ENCODE measurements at places on chromosomes 4 and X. TPM values are rescaled to one million over a fixed set of nuclear protein-coding genes. Genes with fewer than 3 reads are reported as not detected.

CDS1 gene
- total RNA-seq = 2.2 TPM

MAGEE1 gene
- total RNA-seq = 5.8 TPM

IQSEC2 gene
- 37.0 TPM for total RNA-seq

SLC9A7 gene
- total RNA-seq = 19.6 TPM

TMPRSS11E gene
- total RNA-seq = not detected

CTAG1A gene
- total RNA-seq = not detected

PRIMPOL gene
- total RNA-seq = 16.5 TPM

IGBP1 gene
- total RNA-seq = 49.3 TPM

AKAP4 gene
- total RNA-seq = not detected

DCAF12L1 gene
- total RNA-seq = 0.27 TPM

MAGEA2B gene
- total RNA-seq = not detected

REPS2 gene
- total RNA-seq = 17.3 TPM

TMEM33 gene
- total RNA-seq = 25.2 TPM

FGF5 gene
- 0.28 TPM for total RNA-seq

FOXP3 gene
- 0.18 TPM for total RNA-seq

ZCCHC12 gene
- 5.0 TPM for total RNA-seq

Data from cardiac muscle cell (in vitro differentiated cells and primary cell).